ENCODE measurements at places on chromosomes 12 and 14. TPM values are rescaled to one million over a fixed set of nuclear protein-coding genes. Genes with fewer than 3 reads are reported as not detected.

Gene RDH5
- total RNA-seq: 2.1 TPM

Gene CACNA1C
- total RNA-seq: 0.02 TPM

Gene NPFF
- total RNA-seq: not detected

Gene SYNDIG1L
- total RNA-seq: not detected

Gene SLC6A12
- 1.2 TPM for total RNA-seq

Gene REM2
- 0.23 TPM for total RNA-seq

Gene KLHL33
- total RNA-seq: not detected

Gene ZNF664
- 54.5 TPM for total RNA-seq

Gene KCNK13
- total RNA-seq: 0.18 TPM

Gene PPM1H
- total RNA-seq: 9.8 TPM

Gene KRT2
- total RNA-seq: not detected

Gene NGB
- not detected for total RNA-seq

Gene PDE3A
- total RNA-seq: 2.8 TPM

Gene TRPV4
- 0.08 TPM for total RNA-seq

Gene RNASE8
- not detected for total RNA-seq

Gene GLIPR1L1
- not detected for total RNA-seq

Gene AICDA
- 0.13 TPM for total RNA-seq

Gene NKX2-1
- total RNA-seq: not detected

Gene BBS10
- 5.9 TPM for total RNA-seq

Gene PEX5
- 28.5 TPM for total RNA-seq

Gene SSPN
- total RNA-seq: 0.45 TPM

Gene AHNAK2
- total RNA-seq: 218 TPM
